ENCODE measurements at places on chromosomes 1 and 21. TPM values are rescaled to one million over a fixed set of nuclear protein-coding genes. Genes with fewer than 3 reads are reported as not detected.

DNA sequence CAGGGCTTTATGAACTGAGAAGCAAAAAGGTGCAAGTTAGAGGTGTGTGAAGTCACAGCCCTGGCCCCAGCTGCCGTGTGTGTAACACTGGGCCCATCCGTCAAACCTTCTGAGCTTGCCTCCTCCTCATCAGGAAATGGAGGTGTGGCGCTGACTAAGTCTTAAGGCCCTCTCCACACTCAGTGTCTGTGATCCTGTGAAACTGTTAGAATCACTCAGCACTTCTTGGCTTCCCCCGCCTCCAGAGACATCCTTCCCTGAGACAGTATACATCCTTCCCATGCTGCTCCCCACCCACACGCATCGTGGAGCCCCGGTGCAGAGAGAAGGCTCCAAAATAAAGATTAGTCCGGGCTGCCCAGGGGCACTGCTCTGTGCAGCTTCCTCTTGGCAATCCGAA lies 33.3 kb downstream of the LRP8 start:
- no peak for DNase-seq

DNA sequence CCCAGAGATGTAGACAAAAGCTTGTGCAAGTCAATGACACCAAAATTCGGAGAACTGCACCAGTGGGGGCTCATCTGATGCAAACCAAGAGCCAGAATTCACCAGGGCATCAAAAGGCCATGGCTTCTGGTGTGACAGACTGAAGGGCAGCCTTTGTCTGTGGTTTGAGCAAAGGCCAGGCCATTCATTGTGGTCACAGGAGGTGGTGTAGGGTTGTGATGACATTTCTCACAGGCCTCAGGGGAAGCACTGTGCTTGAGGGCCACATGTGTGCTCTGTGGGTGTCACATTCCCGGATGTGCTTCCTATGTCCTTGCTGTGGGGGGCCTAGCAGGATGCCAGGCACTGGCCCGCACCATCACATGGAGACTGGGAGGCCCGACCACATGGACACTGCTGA lies 22.5 kb upstream of the KCNE1 start:
- no peak for DNase-seq

GRCh38 chr1:2459757-2460156 lies 16.3 kb upstream of the PLCH2 start:
- DNase-seq, result peak; percentile 14

- DNase-seq, result no peak
Observed at GRCh38 chr1:2253036-2253796, 25.1 kb downstream of the SKI start.

The LCE2C gene
- polyA plus RNA-seq, result not detected

Measured in muscle of arm (tissue), 14 donors.